ENCODE measurements at places on chromosomes 16 and 17.

GRCh38 chr17:9557161-9557755 is 18.4 kb downstream of the STX8 start:
- no peak for DNase-seq

DNA sequence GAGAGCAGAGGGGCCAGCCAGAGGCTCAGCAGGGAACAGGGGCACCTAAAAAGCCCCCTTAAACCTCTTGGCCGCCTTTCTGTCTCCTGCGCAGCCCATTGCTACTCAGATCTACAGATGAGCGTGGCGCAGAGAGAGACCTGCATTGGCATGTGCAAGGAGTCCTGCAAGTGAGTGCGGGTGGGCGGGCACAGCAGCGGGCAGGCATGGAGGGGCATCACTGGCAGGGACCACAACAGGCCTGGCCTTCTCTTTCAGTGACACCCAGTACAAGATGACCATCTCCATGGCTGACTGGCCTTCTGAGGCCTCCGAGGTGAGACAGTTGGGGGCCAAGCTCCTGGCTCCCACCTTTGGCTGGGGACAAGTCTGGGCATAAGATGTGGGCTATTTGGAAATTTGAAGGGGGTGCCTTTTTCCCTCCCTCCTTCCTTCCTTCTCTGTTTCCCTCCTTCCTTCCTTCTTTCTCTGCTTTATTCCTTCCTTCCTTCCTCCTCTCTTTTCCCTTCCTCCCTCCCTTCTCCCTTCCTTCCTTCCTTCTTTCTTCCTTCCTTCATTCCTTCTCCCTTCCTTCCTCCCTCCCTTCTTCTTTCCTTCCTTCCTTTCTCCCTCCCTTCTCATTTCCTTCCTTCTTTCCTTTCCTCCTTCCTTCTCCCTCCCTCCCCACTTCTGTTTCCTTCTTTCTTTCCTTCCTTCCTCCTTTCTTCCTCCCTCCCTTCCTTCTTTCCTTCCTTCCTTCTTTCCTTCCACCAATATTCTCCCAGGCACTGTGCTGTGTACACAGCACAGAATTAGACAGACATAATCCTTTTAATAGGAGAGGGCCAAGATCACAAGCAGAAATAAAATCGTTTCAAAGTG is 75.2 kb downstream of the SCNN1B start:
- DNase-seq: no peak

DNA sequence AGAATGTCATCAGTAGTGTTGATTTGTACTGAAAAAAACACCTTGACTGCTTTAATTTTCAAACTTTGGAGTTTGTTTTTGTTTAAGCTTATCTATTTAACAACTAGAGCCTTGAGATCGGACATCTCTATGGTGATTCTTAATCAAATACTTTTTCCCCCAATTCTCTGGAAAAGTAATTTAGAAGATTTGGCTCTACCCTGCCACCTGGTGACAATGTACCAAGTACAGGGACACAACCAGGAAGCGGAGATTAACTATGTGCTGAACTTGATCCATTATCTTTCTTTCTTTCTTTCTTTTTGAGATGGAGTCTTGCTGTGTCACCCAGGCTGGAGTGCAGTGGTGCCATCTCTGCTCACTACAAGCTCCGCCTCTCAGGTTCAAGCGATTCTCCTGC is 30.8 kb downstream of the USP43 start:
- DNase-seq: no peak

GRCh38 chr17:72556944-72557826 is 436.4 kb downstream of the SOX9 start:
- peak; percentile 52 for DNase-seq

DNA sequence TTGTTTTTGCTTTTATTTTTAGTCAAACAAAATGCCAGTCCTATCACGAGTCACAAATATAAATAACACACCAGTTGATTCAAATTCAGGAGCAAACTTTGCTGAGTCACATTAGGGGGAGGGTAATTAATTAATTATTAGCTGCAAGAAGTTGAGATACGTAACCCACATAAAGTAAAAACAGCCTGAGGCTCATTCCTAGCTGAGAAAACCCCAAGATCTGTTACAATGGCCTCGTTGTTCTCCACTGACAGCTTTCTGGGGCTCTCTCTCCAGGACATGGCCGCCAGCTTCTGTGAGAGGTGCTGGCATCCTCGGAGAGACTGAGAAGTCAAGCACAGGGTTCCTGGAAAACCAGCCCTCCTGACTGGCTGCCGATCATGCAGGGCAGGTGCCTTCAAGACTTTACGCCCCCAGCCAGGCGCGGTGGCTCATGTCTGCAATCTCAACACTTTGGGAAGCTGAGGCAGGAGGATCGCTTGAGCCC is 11.1 kb downstream of the RAB40B start:
- peak; percentile 55 for DNase-seq

Data from amygdala (tissue), 56 donors.